Stimulated activated naive CD8-positive, alpha-beta T cell treated with anti-CD3 and anti-CD28 coated beads, Interleukin-15, Interleukin-2, amounts not matched to agents 100 U/mL and 50 U/mL, for 24 hours (primary cell): ENCODE measurements at places on chromosomes 4 and X.

DNA sequence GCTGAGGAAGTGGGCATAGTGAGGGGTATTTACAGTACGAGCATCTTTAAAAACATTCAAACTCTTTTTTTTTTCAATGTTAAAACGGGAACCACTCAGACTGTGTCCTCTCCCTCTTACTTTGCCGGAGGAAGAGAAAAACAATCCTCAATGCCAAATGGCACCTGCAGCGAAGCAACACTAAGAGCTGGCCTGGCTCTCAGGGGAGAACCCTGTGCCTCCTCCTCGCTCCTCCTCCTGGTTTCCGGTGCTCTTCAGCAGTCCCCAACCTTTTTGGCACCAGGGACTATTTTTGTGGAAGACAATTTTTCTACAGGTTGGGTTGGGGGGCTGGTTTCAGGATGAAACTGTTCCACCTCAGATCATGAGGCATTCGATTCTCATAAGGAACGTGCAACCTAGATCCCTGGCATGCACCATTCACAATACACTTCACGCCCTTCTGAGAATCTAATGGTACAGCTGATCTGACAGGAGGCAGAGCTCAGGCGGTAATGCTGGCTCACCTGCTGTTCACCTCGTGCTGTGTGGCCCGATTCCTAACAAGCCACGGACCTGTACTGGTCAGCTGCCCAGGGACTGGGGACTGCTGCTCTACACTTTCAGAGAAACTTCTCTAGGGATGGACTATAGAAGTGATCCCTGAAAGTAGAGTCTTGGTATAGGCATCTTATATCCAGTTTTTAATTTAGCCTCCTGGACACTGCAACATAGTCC is 404.1 kb downstream of the RAPGEF2 start:
- DNase-seq, result no peak

DNA sequence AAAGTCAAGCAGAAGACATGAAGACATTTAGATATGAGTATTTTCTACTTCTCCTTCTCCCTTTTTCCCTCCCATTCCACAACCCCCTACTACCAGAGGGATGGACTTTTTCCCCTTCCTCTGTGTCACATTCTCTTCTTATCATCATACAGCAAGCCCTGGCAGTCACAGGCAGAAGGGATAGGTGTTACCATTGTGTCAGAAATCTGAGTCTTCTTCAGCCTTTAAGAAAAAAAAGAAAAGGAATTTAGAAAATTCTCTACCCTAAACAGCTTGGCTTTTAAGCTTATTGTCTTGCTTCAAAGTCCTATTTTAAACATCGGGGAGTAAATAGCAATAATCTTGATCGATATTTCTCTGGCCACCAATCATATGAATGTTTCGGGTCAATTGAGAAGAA is 30.9 kb upstream of the ADH1C start:
- no peak for DNase-seq

GRCh38 chrX:3029129-3029528 is 12.1 kb upstream of the ARSF start:
- no peak for DNase-seq

GRCh38 chr4:52420330-52420729 is 238.8 kb downstream of the USP46 start:
- no peak for DNase-seq

- no peak for DNase-seq
These were observed 758.1 kb downstream of the GRID2 start for GRCh38 chr4:93061826-93062225.

- DNase-seq, result peak; percentile 41
These were observed 559 bp downstream of the SLC9A7 start for GRCh38 chrX:46758163-46758955.

GRCh38 chr4:101239665-101240064 is 107.7 kb downstream of the PPP3CA start:
- DNase-seq, result no peak

- no peak for DNase-seq
These were observed 249.8 kb upstream of the ANXA10 start for GRCh38 chr4:167842487-167842886.

GRCh38 chrX:151902813-151903591 is 9.7 kb upstream of the MAGEA4 start:
- DNase-seq, result no peak

DNA sequence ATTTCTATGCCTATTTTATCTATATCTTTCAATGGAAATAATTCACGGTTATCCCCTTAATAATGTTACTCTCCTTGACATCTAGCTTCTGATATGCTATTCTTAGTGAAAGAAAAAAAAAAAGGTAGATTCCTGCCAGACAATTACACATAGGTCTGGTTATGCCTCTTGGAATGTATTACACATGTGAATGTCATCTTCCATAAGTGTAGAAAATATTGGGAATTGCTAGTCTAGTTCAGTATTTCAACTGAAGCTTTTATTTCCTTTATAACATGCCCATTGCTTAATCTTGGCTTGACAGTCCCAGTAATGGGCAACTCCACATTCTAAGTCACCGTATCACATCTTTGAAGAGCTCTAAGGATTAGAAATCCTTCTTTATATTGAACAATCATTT is 25.4 kb upstream of the PPP1R2C start:
- DNase-seq, result no peak

DNA sequence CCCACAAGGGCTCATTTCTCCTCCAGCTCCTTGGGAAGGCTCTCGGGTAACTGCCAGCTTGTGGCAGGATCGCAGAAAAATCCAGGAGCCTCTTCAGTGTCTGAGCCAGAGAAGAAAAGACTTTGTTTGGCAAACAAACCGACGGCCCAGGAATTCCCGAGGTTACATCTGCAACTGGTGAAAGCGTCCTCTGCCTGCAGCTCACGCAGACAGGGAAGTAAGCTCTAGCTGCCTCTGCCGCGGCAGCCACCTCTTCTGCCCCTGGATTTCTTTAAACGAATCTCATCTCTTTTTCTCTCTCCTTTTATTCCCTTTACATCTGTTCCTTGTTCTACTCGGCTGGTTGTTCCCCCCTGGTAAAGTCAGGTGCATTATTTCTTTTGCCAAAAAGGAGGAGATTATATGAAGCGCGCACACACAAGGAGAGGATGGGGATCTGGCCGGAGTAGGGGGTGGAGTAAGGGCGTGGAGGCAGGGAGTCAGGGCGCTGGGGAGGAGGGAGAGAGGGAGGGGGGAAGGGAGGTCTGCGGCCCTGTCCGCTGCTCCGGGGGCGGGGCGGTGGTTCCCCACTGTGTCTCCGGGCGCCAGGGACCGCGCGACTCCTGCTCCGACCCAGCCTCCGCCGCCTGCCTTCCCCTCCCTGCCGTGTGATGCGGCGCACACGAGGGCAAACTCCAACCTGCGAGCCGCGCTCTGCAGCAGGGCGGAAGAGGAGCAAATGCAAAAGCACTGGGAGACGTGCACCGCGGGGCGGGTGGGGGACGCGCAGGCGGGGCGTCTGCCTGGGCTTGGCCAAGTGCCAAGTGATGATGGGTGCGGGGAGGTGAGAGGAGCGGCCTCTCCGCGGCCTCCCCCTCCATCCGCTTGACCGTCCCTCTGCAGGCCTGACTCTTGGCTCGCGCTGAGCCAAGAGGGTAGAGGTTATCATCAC is at the start of gene DCHS2:
Gene DCHS2, minus strand, starts transcription at position 459 of the 931 bp plus-strand sequence. Its CDS starts 444 bp downstream, at position 15.
- DNase-seq, result peak; percentile 27

- DNase-seq, result no peak
These were observed 10.1 kb upstream of the RASL11B start for GRCh38 chr4:52852041-52852440.

GRCh38 chrX:46582325-46582724 is 8.8 kb downstream of the CHST7 start:
- DNase-seq, result no peak

DNA sequence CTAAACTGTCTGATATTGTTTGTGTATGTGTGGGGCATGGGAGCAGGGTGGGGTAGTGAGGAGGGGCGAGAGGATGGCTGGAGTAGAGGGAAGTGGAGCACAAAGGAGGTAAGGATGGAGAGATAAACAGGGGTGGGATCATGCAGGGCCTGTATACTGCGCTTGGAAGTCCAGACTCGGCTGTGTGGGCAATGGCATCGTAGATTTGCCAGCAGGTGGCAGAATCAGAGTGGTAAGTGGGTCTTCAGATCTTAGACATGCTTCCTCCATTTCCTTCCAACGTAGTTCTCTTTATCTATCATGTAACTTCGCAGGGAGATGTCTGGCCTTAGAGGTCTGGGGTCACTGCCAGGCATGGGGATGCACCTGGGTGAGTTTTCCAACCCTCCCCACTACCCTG is 155.5 kb downstream of the PDGFRA start:
- peak; percentile 6 for DNase-seq

DNA sequence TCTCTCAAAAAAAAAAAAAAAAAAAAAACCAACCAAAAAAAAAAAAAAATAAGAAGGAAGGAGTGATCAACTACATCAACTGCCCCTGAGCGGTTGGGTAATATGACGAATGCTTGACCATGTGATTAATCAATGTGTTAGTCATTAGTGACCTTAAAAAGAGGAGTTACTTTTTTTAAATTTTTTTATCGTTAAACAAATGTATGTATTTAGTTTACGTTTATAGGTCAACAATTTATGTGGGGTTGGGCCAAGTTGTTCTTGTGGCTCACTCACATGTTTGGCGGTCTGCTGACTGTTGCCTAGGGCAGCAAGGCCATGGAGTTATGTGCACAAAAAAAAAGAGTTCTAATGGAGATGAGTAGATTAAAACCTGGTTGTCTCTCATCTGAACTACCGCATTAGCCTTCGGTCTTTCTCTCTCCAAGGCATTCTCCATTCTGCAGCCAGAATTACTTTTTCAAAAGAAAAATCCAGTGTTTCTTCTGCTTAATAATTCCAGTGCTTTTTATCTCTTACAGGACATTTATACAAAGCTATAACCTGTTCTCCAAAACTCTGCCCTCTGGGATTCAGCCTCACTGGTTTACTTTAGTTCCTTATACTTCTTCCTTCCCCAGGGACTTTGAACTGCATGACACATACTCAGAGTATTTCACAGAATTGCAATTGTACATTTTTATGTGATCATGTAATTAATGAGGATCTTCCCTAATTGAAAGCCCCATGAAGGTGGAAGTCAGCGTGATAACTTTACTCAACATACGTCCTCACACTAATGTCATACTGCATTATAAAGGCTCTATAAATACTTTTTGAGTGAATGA is 505.5 kb downstream of the ANKRD50 start:
- no peak for DNase-seq

GRCh38 chr4:110620691-110621327 is 2.1 kb downstream of the PITX2 start:
- DNase-seq, result no peak

DNA sequence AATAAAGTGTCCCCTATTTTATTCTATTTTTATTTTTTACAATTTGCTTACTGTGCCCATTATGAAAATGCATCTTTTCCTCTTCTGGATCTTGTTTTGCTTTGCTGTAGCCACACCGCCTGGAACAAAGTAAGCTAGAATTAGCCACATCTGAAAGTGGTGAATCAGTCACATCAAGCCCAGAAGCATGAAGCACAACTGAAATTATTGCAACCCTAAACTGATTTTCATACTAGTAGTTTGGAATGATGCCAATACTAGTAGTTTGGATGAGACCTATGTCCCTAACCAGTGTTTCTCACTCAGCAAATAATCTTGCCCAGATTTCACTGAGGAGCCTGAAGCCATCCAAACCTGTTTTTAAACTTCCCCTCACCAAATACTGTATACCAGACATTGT is 303.0 kb downstream of the EPHA5 start:
- DNase-seq, result no peak

DNA sequence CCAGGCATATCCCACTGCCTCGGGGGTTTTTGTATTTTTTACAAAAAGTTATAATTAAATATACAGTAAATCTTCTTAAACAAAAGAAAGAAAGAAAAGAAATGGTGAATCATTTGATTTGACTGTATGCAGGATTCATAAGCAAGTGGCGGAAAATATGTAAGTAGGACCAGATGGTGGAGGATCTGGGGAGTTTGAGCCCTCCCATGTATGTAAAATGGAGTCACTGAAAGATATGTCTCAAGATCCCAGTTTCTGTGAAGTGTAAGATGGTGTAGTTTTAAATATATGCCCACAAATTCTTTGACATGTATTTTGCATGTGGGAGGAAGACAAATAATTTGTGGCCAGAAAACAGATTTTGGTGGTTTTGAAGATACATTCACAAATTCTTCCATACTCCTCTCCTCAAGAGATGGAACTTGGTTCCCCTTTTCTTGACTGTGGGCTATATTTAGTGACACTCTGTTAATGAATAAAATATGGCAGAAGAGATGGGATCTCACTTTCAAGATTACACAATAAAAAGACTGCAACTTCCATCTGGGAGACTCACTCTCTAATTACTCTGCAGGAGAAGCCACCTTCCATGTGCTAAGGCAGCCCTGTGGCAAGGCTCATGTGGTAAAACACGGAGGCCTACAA is 133.6 kb upstream of the S100G start:
- no peak for DNase-seq

GRCh38 chr4:145179281-145179860 is 1.0 kb downstream of the OTUD4 start:
- peak; percentile 84 for DNase-seq

- DNase-seq, result no peak
These were observed at the start of gene MAGEB4 for GRCh38 chrX:30241724-30242415. TSS of gene MAGEB4 (plus strand) at chrX:30242000. CDS start at chrX:30242136, 136 bp downstream.

DNA sequence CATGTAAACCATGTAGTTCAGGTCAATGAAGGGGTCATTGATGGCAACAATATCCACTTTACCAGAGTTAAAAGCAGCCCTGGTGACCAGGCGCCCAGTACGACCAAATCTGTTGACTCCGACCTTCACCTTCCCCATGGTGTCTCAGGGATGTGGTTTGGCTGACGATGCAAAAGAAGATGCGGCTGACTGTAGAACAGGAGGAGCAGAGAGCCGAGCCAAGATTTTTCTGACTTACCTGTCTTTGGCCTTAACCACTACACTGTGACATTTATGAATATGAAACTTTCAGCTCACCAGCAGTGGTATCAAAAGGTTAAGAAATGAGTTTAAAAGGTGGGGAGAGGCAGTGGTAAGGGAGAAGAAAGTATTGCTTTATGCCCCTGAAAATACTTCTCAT is 309.8 kb downstream of the BCOR start:
- no peak for DNase-seq

- DNase-seq, result no peak
These were observed 101.4 kb downstream of the ADAMTS3 start for GRCh38 chr4:72467633-72468032.

- DNase-seq, result no peak
These were observed 672.2 kb upstream of the AMOT start for GRCh38 chrX:113512700-113513395.

GRCh38 chr4:147117431-147117830 is 171.8 kb upstream of the TTC29 start:
- DNase-seq, result no peak

DNA sequence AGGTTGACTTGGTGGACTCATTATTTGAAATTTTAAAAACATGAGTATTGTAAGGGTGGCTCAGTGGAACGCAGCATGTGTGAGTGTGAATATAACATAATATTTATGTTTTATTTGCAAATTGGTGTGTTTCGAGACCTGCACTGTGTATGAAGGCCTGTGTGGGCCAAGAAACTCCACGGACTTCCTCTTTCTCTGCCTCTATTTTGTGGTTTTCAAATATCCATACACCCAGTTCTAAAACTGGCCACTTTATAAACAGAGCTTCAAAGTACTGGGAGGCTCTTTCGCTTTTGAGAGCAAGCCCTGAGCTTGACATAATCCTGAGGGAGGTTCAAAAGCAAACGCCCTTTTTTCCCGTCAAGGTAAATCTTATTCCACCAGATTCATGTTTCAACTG is 187.7 kb downstream of the GPAT3 start:
- DNase-seq, result no peak
